CD4-positive, CD25-positive, alpha-beta regulatory T cell (primary cell): ENCODE measurements at places on chromosomes 5 and 9.

DNA sequence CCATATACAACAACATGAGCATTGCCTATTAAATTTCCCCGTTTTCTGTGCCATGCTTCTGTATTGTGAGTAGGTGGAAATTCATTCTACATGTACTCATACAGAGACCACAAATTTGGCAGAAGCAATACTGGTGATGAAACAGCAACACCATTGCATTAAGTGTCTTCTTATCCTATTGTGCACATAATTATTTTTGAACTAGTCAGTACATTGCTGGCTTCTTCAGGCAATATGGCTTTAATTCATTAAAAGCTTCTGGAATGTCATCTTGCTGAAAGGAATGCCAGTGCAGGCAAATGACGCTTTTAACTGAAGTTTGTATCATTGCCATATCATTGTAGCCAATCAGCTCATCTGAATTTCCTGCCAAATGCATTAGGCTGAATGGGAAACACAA lies 82.6 kb downstream of the KIAA1958 start:
- no peak overlapping the region for H3K27ac ChIP-seq
- H3K36me3 ChIP-seq: no peaks in the 10 kb centered on the region
- no peaks in the 10 kb centered on the region for H3K4me1 ChIP-seq
- no peak for DNase-seq

- H3K27ac ChIP-seq: no peak overlapping the region
- no peaks in the 10 kb centered on the region for H3K27me3 ChIP-seq
- H3K4me1 ChIP-seq: no peaks in the 10 kb centered on the region
- DNase-seq: no peak
These were observed 175.6 kb downstream of the GLIS3 start for GRCh38 chr9:4124266-4124665.

GRCh38 chr9:106102821-106103220 lies 408.5 kb downstream of the TMEM38B start:
- no peak for DNase-seq
- H3K4me3 ChIP-seq: no peak overlapping the region
- H3K27me3 ChIP-seq: no peaks in the 10 kb centered on the region
- no peaks in the 10 kb centered on the region for H3K36me3 ChIP-seq
- H3K27ac ChIP-seq: no peak overlapping the region

DNA sequence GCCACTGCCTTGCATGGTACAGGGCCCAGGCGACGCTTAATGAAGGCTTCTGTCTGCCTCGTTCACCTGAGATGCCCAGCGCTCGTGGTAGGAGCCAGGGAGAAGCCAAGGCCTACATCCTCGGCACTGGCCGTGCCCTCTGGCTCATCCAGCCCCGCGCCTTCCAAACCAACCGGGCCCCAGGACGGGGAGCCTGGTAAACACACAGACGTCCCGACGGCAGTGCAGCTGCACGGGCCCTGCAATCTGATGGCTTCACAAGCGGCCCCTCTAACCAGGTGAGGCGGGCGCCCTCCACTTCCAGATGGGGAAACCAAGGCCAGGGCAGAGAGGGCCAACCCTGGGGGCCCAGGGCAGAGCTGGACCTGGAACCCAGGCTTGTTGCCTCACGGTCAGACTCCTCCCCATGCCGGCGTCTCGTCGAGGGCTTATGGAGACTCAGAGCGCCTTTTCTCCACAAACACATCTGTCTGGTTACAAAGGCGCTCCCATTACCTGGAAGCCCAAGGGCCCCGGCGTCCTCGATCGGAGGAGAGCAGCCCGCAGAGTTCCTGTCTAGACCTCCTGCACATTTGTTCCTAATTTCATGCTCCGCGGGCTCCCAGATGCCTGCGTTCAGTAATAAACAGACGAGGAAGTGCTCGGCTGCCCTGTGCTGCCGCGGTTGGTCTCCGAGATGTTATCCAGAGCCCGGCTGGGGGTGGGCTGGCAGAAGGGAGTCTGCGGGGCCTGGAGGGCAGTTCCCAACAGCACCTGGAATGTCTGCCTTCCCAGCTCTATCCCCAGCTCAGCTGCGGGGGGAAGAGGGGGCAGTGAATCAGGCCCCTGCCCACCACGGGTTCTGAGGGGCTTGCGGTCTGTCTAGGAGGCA lies 23.5 kb downstream of the FAM163B start:
- H3K27me3 ChIP-seq: no peaks in the 10 kb centered on the region
- no peak for DNase-seq
- H3K36me3 ChIP-seq: no peaks in the 10 kb centered on the region
- H3K27ac ChIP-seq: no peak overlapping the region
- no peaks in the 10 kb centered on the region for H3K4me1 ChIP-seq

DNA sequence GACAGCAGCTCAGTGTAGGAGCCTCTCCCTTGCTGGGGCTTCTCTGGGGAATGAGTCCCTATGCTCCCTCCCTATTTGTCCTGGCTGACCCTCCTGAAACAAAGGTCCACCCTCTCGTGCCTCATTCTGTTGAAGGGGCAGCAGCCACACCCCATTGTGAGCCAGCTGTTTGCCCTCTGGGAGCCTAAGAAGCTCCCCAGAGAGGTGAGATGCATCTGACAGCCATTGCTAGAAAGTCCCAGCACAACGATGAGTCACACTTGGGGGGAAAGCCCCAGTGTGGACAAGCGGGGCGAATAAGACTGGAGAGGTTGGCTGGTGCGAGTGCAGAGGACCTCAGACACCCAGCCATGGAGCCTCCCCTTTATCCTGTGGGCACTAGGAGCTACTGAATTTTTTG lies 101.4 kb downstream of the PPARGC1B start:
- DNase-seq: no peak
- no peaks in the 10 kb centered on the region for H3K4me1 ChIP-seq
- H3K4me3 ChIP-seq: no peak overlapping the region

- no peaks in the 10 kb centered on the region for H3K36me3 ChIP-seq
- peaks cover 15% of the 10 kb centered on the region for H3K4me1 ChIP-seq
- peak overlapping the region; percentile 83 for H3K4me3 ChIP-seq
These were observed 727 bp downstream of the SMAD5 start for GRCh38 chr5:136133222-136133921.

DNA sequence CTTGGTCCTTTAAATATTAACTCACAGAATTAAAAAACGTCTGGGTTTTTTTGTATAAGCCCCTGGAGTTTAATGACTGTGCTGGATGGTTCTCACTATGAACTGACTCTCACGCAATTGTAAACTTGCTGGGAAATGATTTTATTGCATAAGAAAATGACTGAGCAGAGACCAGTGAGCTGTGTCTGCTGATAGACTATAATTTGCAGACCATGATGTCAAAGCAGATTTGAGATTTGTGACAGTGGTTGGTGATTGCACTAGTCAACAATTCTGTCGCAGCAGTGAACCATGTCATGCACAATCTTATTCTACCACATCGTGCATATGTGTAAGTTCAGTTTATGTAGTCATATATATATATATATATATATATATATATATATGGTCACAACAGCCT lies 85.7 kb upstream of the C9orf72 start:
- no peaks in the 10 kb centered on the region for H3K36me3 ChIP-seq
- DNase-seq: no peak
- no peak overlapping the region for H3K27ac ChIP-seq
- no peak overlapping the region for H3K4me3 ChIP-seq
- no peaks in the 10 kb centered on the region for H3K27me3 ChIP-seq

DNA sequence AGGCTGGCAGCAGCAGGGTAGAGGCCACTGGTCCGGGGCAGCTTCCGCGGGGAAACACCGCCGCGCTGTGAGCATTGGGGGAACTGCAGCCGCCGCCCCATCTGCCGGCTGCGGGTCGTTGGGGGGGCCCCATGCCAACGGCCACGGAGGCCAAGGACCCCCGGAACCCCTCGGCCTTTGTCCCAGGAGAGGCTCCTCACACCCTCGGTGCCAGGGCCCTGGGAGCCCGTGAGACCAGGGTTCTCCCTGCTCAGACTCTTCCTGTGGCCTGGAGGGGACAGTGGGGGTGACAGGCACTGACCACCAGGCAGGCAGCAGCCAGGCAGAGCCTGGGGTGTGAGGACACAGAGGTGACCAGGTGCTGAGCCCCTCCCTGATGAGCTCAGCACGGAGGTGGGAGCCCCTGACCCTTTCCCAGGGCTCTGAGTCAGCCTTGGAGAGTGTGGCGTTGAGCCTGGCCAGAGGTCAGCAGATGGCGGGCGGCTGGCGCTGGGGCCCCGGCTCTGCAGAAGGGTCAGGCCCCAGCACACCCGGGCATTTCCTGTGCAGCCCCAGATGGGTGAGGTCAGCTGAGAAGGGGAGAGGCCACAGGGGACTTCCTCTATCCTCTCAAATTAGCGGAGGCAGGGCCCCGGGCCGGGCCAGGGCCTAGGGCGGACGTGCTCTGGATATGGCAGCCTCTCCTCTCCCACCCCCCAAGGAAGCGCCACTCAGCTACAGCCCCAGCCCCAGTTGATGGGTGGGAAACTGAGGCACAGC lies 17.9 kb upstream of the EGFL7 start:
- no peak overlapping the region for H3K4me3 ChIP-seq
- no peak overlapping the region for H3K27ac ChIP-seq
- H3K4me1 ChIP-seq: peaks cover 10% of the 10 kb centered on the region
- DNase-seq: peak; percentile 62
- no peaks in the 10 kb centered on the region for H3K27me3 ChIP-seq
- no peaks in the 10 kb centered on the region for H3K36me3 ChIP-seq

DNA sequence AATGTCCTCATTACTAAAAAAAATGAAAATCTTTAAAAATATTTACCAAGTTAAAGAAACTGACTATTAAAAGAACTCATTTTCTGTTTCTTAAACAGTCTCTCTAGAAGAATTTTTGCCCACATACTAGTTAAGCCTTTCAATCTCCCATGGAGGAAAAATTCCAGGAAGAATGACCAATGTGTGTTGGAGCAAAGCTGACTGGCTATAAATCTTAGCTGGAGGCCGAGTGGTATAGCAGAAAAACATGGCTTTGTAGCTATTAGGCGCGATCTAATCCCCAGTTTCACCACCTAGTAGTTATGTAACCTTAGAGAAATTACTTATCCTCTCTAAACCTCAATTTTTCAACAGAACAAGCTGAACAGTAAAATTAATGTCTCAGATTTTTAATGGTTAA lies 135.5 kb upstream of the PRLR start:
- H3K27ac ChIP-seq: no peak overlapping the region
- H3K36me3 ChIP-seq: no peaks in the 10 kb centered on the region
- H3K27me3 ChIP-seq: no peaks in the 10 kb centered on the region
- DNase-seq: no peak
